ENCODE measurements at places on chromosomes 3 and 15.

- DNase-seq: peak; percentile 15
Measured at GRCh38 chr15:57160823-57161560, 215.3 kb upstream of the CGNL1 start.

DNA sequence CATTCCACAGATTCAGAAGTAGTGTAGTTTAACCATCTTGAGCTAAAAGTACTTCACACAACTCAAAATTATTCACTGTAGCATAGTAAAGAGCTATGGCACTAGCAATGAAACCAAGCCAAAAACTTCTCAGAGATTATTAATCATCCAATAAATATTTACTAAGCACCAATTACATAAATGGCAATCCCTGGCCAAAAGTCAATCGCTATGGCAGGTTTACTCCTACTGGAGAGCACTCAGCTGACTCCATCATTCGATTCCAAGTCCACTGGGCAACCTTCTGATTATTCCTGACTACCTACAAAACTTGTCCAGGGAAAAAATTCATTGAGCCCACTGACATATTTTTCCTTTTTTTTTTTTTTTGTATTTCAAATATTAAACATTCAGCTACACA, 23.9 kb downstream of the ATP13A3 start:
- DNase-seq: no peak

DNA sequence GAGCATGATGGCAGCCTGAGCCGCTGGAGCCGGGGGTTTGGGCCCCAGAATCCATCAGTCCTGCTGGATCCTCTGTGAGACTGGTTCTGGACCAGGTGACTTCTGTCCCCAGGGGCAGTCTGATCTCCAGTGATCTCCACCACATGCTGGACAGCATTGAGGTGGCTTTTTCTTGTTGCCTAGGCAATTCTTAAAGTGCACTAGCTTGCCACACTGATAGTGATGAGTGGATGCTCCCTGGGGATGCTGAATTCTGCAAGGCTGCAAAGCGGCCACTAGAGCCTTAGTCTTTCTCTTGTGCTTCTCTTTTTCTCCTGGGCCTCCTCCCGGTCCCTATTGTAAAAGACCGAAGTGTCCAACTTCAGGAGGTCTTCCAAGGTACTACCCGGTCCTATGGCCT, 70.4 kb upstream of the ATP11B start:
- peak; percentile 3 for DNase-seq

- no peak for DNase-seq
Measured at GRCh38 chr15:38611228-38611627, 46.6 kb upstream of the RASGRP1 start.

DNA sequence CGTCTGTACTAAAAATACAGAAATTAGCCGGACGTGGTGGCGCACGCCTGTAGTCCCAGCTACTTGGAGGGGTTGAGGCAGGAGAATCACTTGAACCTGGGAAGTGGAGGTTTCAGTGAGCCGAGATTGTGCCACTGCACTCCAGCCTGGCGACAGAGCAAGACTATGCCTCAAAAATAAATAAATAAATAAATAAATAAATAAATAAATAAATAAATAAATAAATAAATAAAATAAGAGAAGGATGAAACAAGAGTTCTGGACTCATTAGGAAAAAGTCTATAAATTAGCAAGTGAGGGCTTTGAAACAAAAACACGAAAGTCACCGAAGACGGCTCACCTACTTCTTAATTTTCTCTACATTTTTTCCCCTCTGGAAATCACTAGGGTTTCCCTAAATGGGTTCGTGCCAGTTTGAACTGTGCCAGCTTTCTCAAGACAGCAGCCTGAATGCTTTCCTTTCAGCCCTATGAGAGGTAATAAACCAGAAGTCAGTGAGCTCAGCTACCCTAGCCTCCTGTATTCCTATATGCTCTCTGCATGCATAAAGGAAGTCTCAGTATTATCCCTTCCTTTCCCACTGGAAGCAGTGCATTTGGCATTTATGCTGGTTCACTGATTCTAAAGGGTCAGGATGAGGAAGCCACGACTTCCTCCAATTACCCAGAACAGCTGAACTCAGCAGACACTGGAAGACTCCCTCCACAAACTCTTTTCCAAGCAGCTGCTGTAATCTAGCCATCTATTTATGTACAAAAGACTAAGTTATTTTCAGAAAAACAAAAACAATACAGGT, 266.9 kb downstream of the ZBBX start:
- DNase-seq: no peak

DNA sequence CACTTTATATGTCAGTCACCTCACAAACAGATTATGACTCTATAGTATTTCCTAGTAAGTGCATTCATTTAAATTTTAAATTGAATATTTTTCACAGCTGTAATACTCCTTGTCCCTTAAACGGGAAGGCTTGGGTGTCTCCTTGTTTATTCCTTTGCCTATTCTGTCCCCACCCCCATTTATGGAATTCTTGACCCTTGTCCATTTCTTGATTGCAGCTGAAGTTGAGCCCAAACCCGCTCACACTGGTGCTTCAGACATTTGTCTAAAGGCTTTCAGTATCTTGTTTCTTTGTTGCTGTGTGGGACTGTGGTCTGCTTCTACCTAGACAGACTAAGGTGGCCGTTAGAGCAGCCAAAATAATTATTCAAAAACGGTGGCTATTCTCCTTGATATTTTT, 449.7 kb downstream of the FOXP1 start:
- no peak for DNase-seq

DNA sequence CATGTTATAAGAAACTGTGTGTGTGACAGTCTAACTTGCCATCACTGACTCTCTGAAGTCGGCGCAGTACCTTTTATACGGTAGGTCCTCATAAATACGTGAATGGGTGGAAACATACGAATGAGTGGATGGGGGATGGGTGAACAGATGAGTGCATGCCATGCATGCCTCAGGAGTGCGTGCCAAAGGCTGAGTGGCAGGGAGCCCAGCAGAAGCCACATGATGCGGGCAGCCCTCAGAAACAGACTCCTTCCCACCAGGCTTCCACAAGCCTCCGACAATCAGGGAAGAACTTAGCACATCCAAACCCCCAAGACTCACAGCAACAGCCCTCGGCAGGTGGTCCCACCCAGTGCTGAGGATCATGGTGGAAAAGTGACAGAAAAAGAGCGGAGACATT, 16.7 kb downstream of the HCN4 start:
- no peak for DNase-seq

DNA sequence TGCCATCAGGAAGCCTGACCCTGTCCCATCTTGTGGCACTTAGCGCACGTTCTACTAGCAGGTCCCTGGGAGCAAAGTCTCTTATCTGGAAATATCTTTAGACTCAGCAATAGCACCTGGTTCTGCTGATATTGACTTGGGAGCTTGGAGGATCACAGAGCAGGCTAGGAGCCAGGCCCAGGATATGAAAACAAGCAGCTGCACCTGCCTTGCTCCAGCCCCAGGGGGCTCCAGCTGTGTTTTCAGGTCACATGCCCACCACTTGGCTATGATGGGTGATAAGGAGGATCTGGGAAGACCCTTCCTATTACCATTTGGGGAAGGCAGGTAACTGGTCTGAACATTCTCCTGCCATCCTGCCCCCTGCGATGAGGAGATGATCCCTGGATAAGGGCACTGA, 87.8 kb downstream of the C3orf70 start:
- no peak for DNase-seq

GRCh38 chr3:40055956-40056355, 246.5 kb downstream of the MYRIP start:
- peak; percentile 57 for DNase-seq

DNA sequence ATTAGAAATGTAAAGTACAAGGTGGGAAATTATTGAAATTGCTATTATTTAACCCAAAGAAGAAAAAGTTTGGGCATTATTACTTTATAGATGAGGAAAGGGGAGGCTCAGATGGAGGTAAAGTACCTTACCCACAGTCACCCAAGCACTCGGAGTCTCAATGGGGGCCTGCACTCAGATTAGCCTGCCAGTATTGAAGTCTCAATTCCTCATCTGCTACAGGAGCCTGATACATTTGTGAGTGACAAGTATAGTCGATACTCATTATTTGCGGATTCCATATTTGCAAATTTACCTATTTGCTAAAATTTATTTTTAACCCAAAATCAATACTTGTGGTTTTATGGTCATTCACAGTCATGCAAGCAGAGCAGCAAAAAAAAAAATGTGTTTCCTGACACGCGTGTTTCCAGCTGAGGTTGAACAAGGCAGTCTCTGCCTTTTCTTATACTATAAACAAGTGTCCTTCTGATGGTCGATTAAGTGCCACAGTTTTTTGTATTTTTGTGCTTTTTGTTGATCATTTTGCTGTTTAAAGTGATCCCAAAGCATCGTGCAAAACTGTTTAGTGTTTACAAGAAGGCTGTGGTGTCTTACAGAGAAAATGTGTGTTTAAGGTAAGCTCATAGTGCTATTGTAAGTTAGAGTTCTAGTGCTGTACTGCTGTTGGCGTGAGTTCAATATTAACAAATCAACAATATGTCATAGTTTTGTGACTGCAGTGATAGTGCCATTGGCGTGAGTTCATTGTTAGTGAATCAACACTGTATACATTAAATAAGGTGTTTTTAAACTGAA, 48.0 kb downstream of the ARHGEF26 start:
- DNase-seq: no peak

- no peak for DNase-seq
Measured at GRCh38 chr3:170437696-170438407, 19.2 kb downstream of the CLDN11 start.

DNA sequence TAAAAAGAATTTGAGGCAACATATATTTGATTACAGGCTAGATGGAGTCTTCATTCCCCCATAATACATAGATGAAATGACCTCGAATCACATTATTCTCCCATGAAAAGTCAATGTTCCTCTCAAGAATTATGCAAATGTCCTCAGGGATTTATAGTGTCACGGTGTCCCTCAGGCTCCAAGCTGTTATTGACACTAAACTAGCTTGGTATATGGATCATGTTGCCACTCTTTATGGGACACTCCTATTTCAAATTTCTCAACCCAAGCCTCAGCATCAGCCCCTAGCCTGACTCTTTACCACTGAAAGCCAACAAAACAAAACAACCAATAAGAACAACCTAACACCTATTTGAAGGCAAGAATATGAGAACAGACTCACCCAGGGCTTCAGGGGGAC, 139.8 kb downstream of the TPRG1 start:
- DNase-seq: no peak

DNA sequence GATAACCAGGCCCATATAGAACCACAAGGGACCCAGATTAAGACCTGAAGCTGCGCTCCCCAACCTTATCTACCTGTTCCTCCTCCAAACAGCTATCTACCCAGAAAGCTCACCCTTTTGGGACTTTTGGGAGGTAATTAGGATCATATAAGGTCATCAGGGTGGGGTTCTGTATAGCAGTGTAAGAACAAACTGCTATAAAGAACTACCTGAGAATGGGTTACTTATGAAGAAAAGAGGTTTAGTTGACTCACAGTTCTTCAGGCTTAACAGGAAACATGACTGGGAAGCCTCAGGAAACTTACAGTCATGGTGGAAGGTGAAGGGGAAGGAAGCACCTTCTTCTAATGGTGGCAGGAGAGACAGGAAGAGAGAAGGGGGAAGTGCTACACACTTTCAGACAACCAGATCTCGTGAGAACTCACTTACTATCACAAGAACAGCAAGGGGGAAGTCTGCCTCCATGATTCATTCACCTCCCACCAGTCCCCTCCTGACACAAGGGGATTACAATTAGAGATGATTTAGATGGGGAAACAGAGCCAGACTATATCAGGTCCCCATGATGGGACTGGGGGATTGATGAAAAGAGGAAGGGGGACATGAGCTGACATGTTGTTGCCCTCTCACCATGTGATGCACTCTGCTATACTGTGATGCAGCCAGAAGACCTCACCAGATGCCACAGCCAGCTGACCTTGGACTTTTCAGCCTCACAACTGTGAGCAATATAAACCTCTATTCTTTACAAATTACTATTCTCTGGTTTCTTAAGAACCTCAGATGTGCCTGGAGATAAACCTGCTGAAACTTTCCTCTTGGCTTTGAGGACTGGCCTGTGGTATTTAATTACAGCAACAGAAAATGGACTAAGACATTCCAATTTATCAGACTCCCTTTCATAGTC, 15.3 kb upstream of the FMN1 start:
- no peak for DNase-seq

- DNase-seq: peak; percentile 54
Measured at GRCh38 chr3:146715170-146715569, 110.0 kb upstream of the PLSCR5 start.

- DNase-seq: no peak
Measured at GRCh38 chr15:33644304-33644703, 324.0 kb upstream of the CHRM5 start.

- no peak for DNase-seq
Measured at GRCh38 chr15:56718560-56718959, 14.7 kb downstream of the ZNF280D start.

- no peak for DNase-seq
Measured at GRCh38 chr3:156915372-156915771, 89.2 kb downstream of the LEKR1 start.

DNA sequence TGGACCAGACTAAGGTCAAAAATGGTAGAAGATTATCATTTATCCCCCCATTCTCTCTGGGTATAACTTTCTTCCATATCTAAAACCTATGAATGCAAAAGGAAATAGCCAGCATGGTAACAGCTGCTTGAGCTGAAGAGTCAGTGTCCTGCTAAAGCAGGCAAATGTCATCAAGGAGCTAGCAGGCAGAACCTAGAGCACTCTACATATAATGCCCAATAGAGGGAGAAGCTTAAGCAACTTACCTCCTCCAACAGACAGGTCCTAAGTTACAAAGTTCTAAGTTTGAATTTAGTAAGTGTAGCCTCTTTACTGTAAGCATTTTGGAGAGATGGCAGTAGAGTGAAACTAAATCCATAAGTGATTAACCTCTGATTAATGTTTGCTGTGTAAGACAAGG, 7.7 kb downstream of the RAF1 start:
- no peak for DNase-seq
